ENCODE measurements at places on chromosomes 3 and 15.

GRCh38 chr15:53982071-53982680, 3.9 kb downstream of the UNC13C start:
- no peak for DNase-seq

GRCh38 chr3:42214565-42215283, 51.3 kb downstream of the CCK start:
- no peak for DNase-seq

DNA sequence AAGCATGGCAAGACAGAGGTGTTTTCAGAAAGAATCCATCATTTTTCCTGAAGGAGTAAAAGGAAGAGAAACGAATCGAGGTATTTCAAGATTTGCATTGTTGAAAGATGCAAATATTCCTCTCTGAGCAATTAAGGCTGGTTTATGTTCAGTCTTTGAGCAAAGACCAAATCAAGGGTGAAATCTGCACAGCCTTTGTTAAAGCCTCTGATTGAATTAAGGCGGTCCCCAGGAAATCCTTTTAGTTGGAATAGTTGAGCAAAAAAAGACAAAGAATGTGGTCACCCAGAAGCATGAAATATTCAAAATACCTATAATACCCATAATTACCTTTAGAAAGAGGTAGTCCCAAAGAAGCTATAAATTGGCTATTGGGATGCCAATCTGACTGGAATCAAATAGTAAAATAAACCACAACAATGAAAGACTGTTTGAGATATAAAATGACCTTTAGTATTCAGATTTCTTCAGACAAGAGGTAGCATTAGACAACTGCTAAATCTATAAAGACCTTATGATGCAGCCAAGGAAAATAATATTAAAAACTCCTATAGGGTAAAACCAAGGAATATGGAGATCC, 1218.1 kb downstream of the ROBO2 start:
- no peak for DNase-seq

GRCh38 chr15:76799760-76800159, 105.4 kb downstream of the SCAPER start:
- DNase-seq, result no peak

DNA sequence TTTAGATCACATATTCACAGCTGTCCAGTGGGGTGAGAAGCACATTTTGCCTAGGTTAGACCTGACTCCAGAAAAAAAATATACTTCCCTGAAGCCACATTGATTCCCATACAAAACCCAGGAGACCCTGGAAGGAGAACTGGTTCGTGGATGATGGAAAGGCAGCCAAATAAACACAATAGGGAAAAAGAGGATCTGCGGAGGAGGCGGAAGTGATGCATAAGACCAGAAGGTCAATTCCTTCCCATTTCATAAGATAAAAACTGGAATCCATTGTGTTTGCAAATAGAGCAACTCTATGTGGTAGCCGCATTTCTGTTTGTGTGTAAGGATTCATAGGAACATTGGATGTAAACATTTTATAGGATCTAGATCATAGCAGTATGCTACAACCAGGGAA, 781.9 kb upstream of the GRM7 start:
- DNase-seq, result no peak

DNA sequence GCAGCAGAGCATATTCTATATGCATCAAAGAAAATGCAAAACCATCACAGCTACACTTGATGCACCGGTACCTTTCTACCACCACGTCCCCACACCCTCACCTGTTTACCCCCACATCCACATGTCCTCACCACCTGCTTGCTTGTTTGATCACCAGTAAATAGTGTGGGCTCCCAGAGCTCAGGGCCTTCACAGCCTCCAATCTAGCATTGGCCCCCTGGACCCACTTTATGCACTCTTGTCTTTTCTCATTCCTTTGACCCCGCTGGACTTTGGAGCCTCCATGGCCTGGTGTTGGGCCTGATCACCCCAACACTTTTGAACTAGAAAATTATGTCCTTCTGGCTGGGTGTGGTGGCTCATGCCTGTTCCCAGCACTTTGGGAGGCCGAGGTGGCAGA, 190.1 kb downstream of the PDE8A start:
- DNase-seq, result no peak

GRCh38 chr3:19256313-19256712, 108.0 kb downstream of the KCNH8 start:
- no peak for DNase-seq

DNA sequence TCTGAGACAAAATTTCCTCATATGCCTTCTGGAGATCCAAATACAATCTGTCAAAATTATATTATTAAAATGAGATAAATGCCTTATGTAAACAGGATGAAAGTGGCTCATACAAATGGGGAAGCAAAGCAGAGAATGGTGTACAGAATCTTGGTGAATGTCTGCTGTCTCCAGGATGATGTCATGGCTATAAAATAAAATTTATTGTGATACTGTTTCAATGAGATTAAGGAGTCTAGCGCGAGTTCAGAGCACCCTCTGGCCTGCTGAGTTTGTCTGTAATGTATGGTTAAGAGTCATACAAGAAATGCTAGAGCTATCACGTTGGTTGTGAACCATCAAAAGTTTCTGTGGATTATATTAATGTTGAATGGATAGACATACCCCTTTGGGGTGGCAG, 359.7 kb downstream of the EFHB start:
- no peak for DNase-seq

GRCh38 chr3:31322460-31322859, 210.3 kb upstream of the STT3B start:
- DNase-seq, result no peak

GRCh38 chr15:68061602-68062001, 7.5 kb downstream of the PIAS1 start:
- DNase-seq, result no peak

GRCh38 chr3:17194116-17194515, 309.4 kb downstream of the PLCL2 start:
- no peak for DNase-seq

- DNase-seq, result no peak
These were observed 48.9 kb upstream of the ZDHHC23 start for GRCh38 chr3:113898892-113899291.

- DNase-seq, result no peak
These were observed 2.0 kb downstream of the MYEF2 start for GRCh38 chr15:48176112-48176511.

- DNase-seq, result no peak
These were observed 500.6 kb upstream of the MCTP2 start for GRCh38 chr15:93730724-93731123.

DNA sequence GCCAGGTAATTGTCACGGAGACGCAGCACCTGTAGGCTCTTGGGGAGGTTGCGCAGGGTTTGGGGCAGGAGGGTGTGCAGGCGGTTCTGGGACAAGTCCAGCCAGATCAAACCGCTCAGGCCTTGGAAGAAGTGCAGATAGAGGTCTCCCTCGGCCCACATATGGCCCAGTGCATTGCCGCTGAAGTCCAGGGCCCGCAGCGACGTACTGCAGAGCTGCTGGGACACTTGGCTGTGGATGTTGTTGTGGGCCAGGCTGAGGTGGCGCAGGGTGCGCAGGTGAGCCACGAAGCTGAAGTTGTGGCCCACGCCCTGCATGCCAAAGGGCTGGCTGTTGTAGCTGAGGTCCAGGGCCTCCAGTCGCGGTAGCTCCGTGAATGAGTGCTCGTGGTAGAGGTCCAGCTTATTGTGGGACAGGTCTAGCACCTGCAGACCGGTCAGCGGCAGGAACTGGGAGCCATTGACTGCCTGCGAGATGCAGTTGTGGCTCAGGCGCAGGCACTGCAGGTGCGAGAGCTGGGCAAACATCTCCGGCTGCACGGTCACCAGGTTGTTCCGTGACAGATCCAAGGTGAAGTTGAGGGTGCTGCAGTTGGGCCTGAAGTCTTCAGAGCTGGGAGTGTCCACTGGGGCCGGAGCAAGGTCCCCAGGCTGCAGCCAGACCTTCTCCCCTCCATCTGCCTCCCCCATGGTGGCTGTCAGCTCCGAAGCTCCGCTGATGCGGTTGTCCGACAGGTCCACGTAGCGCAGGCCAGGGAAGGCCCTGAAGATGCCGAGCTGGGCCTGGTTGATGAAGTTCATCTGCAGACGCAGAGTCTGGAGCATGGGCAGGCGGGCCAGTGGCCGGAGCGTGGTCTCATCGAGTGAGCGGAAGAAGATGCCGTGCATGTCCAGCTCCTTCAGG, 2.9 kb downstream of the TLR9 start:
- no peak for DNase-seq

DNA sequence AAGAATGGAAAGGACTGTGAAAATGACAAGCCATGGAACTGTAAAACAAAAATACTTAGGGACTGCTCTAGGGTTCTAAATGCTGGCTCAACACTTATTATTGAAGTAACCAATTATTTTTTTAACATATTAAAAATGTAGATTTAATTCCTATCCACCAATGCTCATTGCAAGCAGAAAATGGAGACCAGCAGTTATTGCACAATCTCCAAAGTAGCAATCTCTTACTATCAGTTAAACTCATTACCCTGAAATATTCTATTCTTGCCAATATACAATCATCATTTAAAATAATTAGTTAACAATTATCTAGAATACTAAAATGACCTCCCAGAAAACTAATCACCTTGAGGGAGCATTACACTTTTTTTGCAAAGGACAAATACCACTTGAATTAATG, 499.8 kb downstream of the NAALADL2 start:
- no peak for DNase-seq

- no peak for DNase-seq
These were observed 25.4 kb downstream of the AADAC start for GRCh38 chr3:151839313-151839631.

GRCh38 chr3:37766797-37767776, 94.6 kb upstream of the CTDSPL start:
- no peak for DNase-seq

- DNase-seq, result no peak
These were observed 60.3 kb downstream of the RGMA start for GRCh38 chr15:93028632-93029213.

DNA sequence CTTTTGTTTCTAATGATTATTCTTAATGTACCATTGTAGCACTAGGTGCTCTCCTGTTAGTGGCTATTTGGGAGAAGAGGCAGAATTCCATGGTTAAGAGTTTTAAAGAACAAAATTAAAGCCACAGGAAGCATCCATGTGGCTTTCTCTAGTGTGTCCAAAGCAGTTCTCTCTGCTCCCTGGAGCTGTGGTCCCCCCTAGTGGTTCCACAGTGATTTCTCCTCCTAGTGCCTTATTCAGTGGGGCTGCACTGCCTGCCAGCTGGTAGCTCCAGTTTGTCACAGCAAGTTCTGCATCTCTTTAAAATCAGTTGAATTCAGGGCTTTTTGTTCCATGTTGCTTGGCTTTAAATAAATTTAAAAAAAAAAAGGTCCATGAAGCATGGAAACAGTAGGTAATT, 39.6 kb upstream of the FAM98B start:
- no peak for DNase-seq

DNA sequence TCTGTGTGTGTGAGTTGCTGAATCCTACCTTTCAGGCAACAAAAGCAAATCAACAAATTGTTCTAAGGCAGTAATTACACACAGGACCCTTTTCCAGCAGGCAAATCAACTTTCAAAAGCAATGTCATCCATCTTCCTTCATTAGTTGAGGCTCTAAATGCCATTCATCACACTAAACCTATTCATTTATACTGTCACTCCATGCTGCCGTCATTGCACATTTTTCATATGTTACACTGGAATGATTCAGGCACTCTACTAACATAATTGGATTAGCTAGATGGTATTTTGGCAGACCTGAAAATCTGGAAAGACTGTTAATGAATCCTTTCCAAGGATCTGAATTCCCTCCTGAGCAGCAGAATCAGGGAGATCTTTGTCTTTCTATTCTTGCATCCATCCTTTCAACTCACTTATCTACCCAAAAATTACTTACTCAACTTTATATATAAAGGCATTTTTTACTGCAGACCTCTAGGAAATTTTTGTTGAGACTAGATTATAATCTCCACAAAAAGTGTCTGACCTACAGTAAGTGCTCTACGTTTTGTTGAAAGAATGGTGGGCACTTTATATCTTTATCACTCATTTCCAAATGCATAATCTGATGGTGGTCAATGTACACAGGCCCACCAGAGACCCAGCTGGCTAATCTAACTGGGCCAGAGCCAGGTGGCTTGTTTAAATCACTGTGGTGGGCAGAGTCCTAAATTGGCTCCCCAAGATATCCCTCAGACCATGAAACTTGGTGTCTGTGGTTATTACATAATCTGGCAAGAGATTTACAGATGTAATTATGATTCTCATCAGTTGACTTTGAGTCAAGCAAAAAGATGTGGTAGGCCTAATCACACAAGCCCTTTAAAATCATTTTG, 25.0 kb downstream of the MIX23 start:
- no peak for DNase-seq

DNA sequence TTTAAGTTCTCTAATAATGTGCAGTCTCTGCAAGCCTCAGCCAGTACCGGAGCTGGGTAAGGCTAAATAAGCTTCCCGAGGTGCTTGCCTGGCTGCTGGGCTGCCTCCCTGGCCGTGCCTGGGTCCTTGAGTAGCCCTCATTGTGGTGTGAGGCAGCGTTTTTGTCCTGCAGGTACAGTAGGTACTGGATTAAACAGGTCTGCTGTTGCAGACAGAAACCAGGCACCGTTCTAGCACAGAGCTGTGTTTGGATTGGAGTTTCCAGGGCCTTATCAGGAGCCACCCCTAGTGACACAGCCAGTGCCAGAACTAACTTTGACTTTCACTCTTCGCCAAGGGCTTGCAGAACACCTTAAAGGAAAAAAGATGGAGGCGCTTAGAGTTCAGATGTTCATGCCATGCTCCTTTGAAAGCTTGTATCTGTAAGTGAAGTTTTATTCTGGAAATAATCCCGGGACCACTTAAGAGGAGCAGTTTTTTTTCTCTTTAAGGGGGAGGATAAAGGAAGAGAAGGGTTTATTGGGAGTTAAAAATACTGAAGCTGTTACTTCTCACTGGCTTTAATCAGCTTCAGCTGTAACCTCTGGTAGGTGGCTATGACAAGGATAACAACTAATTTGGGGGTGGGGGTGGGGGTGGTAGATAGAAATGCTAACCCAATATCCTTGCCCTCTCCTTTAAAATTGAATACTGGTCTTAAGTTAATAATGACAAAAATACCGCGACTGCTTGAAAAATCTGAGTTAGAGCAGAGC, 126.8 kb downstream of the MITF start:
- no peak for DNase-seq

- DNase-seq, result no peak
These were observed 445.0 kb upstream of the PROK2 start for GRCh38 chr3:72229952-72230351.

- DNase-seq, result no peak
These were observed 80.4 kb downstream of the ADAM10 start for GRCh38 chr15:58669108-58669507.

GRCh38 chr3:41029356-41029755, 169.9 kb upstream of the CTNNB1 start:
- no peak for DNase-seq
